AG10803 (cell line): ENCODE measurements at places on chromosomes 4 and X.
A peak's percentile ranks its signal among the peaks of the same experiment; 100 is the strongest.

DNA sequence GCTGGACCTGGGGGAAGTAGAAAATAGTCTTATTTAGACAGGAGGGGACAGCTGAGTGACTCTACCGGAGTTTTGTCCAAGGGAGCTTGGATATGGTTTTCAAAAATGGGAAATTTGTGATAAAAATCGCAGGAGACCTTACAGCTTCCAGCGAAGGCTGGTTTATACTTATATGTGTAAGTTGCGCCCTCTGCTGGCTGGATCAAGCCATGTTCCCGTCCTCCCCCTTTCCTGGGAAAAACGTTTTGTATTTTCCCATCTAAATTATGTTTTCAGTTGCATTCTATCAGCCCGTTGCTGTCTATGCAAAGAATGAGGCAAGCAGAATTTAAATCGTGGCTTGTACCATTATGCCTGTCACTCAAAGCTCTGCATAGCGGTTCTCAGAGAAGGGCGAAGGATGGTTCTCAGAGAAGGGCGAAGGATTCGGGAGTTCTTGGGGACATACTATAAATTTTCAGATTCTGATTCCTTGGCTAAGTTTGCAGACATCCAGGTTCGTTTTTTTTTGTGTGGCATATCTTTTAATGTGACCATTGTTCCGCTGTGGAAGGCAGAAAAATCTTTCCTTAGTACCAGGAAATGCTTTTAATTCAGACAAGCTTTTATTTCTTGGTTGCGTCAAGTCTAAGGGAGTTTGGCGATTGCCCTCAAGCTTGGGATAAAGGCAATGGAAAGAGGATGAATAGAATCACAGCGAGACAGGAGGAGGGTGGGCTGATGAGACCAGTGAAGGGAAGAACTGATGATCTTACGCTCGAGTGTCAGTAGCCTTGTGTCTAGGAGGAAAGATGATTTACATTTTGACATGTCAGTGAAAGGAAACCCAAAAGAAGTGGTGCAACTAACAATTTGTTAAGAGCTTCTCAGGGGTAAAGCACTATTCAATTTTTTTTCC lies 128.5 kb upstream of the ARX start:
- DNase-seq: peak; percentile 54

- DNase-seq: peak; percentile 76
These were observed 404.6 kb upstream of the FAT1 start for GRCh38 chr4:187128222-187128621.

DNA sequence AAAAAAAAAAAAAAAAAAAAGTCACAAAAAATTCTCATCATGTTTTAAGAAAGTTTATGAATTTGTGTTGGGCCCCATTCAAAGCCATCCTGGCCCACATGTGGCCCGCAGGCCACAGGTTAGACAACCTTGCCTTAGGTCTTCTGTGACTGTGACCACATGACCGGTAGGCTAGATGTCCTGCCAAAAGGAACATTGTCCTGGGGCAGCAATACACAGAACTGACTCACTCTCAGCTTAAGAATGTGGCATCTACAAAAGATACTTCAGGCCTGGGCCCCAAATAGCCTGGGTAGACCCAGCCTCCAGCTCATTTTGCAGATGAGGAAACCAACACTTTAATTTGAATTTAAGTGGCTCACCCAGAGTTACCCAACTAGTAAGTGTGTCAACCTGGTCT lies 10.0 kb downstream of the AWAT2 start:
- DNase-seq: peak; percentile 13

- DNase-seq: no peak
These were observed 48.7 kb downstream of the UCHL1 start for GRCh38 chr4:41305476-41305875.

DNA sequence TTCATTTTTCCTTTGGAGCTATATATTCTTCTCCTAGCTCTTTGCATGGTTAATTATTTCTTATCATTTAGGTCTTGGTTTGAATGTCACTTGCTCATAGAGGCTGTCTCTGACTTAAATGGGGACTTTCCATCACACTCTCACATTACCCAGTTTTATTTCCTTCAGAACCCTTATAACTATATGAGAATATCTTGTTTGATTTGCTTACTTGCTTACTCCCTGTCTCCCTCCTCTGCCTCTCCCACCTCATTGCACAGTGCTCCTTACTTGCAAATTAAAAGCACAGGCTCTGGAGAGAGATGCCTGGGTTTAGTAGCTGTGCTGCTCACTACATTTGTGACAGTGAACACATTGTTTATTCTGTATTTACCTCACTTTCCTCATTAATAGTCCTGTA lies 174.6 kb downstream of the SOWAHB start:
- DNase-seq: peak; percentile 59
